ENCODE measurements at places on chromosomes 2 and 18. TPM values are rescaled to one million over a fixed set of nuclear protein-coding genes. Genes with fewer than 3 reads are reported as not detected.

Gene DSG4
- 0.04 TPM for polyA plus RNA-seq

Gene OXER1
- polyA plus RNA-seq: 5.5 TPM

Gene CXCR1
- 0.07 TPM for polyA plus RNA-seq

Gene SKOR2
- not detected for polyA plus RNA-seq

Gene RESP18
- not detected for polyA plus RNA-seq
